ENCODE measurements at places on chromosomes 2 and 18.

GRCh38 chr2:169528271-169528701 is 18.8 kb downstream of the KLHL41 start:
- peak; percentile 41 for DNase-seq

DNA sequence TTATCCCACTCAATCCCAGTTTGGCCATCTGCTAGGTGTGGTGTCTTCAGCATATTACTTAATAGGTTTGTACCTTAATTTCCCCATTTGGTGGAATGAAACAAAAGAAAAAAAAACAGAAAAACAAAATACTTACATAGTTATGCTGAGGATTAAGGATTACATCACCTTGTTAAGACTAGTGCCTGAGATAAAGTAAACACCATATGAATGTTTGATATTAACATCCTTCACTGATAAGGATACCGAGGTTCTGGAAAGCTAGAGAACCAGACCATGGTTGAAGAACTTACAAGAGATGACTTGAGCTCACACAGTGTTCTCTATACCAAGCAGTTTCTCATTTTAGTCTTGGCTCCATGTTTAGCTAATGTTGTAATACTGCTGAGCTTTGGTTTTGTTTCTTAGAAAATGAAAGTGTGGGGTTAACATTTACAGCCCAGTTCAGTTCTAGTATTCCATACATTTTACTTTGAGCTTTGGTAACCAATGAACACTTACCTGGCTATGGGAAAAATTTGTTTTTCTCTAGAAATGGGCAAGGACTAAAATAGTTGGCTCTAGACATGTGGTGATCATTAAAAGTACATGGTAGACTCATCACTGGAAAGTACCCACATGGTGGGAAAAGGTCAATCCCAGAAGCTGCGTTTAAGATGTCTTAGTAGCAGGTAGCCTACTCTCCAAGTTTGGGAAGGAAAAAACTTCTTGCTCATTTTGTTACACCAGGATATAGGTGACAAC is 5.8 kb upstream of the GPD2 start:
- no peak for DNase-seq

DNA sequence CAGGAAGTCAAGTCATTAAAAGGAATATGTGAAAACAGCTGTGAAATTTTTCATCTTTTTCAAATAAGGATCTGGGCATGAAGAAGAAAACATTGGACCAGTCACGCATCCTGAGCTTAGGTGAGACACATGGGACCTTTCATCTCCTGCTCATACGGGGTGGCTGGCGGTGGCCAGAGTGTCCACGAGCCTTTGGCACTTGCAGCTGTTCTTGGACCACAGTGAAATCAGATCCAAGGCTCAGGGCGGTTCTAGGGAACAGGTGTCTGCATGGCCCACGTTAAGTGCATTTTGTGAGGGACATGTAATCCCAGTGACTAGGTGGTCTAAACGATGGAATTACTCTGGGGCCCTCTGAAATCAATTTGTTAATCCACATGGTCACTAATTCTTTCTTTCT is 212.7 kb upstream of the COPS8 start:
- DNase-seq = no peak

- no peak for DNase-seq
Measured at GRCh38 chr2:188984680-188985079, 10.5 kb downstream of the COL3A1 start.

- DNase-seq = no peak
Measured at GRCh38 chr18:7815787-7816186, 248.7 kb downstream of the PTPRM start.

GRCh38 chr2:237235383-237236095 is 149.8 kb downstream of the COPS8 start:
- DNase-seq = no peak

DNA sequence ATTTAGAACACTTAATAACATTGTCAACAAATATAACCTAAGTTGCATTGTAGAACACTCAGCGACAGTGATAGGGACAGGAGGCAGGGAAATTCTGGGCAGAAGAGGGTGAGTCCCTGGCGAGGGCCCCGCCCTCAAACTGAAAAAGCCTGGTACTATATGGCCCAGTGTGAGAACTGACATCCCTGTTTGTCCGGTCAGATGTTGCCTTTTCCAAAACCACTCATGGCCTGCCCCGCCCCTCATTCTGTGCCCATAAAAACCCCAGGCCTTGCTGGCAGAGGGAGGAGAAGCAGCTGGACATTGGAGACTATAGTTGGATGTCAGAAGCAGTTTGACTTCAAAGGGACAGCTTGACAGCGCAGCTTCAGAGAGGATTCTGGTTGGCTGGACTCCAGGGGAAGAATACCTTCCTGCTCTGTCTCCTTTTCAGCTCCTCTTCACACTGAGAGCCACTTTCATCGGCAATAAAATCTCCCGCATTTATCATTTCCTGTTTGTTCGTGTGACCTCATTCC is 47.0 kb downstream of the FAM117B start:
- DNase-seq = no peak

DNA sequence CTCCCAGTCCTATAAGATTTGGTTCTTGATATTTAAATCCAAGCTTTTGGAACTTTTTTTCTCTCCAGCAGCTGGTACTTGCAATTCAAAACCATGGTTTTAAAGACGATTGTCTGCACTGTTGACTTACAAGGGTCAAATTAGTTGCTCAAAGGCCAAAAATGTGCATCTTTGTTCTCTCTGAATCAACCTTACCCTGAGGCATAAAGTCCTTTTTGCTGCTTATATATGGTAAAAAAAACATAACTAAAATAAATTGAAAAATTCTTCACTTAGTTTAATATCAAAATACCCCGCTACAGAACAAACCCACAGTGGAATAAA is 592.7 kb downstream of the XIRP2 start:
- no peak for DNase-seq

GRCh38 chr2:12177455-12178288 is 431.2 kb downstream of the LPIN1 start:
- DNase-seq = no peak

DNA sequence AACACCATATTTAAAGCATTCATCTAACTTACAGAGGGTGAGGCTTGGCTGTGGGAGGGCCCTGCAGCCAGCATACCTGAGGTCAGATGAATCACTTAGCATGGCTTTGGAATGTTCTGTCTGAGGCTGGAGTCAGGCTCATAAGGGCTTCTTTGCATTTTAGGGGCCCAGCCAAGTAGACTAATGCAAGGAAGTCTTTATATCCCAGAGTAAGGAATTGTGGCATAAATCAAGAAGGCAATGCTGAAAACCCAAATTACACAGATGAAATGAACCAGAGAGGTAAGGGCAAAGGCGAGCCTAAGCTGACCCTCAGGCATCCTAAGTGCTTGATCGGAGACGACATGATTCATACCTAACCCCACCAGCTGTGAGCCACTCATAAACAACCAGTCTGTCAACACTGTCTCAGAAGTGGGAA is 383.6 kb downstream of the DCC start:
- no peak for DNase-seq

- no peak for DNase-seq
Measured at GRCh38 chr2:37523814-37524362, 147.6 kb downstream of the CDC42EP3 start.

- DNase-seq = no peak
Measured at GRCh38 chr2:118269408-118270051, 181.3 kb downstream of the INSIG2 start.

Measured in HCT116 (cell line).